ENCODE measurements at places on chromosomes 7 and 10.

DNA sequence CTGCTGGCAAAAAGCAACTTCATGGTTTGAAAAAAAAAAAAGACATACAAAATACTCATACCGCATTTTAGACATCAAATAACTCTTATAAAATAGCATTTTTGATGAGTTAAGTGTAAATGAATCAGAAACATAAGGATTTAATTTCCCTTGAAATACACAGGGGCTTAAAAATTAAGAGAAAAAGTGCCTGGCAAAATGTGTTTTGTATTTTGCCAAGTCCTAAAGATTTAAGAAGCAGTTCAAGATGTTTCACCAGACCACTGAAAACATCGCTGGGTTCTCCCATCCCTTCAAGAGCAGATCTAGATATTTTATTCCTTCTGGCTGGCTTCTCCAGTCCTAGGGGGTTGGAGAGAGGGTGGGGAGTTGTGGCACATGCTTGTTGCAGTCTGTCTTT lies 396.4 kb downstream of the INHBA start:
- DNase-seq = no peak

GRCh38 chr10:112261281-112261822 lies 21.8 kb upstream of the TECTB start:
- no peak for DNase-seq

- no peak for DNase-seq
Measured at GRCh38 chr7:110050785-110051184, 1040.1 kb upstream of the LRRN3 start.

- no peak for DNase-seq
Measured at GRCh38 chr7:128933180-128933891, 4.4 kb upstream of the IRF5 start.

DNA sequence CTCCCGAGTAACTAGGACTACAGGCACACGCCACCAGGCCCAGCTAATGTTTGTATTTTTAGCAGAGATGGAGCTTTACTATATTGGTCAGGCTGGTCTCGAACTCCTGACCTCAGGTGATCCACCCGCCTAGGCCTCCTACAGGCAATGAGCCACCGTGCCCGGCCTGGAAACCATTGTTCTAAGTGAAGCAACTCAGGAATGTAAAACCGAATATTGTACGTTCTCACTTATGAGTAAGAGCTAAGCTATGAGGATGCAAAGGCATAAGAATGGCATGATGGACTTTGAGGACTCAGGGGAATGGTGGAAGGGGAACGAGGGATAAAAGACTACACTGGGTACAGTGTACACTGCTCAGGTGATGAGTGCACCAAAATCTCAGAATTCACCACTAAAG lies 235.1 kb upstream of the AUTS2 start:
- no peak for DNase-seq

- DNase-seq = no peak
Measured at GRCh38 chr7:16023046-16023445, 336.6 kb upstream of the MEOX2 start.

GRCh38 chr7:66921918-66922486 lies 977 bp downstream of the TMEM248 start:
- no peak for DNase-seq

DNA sequence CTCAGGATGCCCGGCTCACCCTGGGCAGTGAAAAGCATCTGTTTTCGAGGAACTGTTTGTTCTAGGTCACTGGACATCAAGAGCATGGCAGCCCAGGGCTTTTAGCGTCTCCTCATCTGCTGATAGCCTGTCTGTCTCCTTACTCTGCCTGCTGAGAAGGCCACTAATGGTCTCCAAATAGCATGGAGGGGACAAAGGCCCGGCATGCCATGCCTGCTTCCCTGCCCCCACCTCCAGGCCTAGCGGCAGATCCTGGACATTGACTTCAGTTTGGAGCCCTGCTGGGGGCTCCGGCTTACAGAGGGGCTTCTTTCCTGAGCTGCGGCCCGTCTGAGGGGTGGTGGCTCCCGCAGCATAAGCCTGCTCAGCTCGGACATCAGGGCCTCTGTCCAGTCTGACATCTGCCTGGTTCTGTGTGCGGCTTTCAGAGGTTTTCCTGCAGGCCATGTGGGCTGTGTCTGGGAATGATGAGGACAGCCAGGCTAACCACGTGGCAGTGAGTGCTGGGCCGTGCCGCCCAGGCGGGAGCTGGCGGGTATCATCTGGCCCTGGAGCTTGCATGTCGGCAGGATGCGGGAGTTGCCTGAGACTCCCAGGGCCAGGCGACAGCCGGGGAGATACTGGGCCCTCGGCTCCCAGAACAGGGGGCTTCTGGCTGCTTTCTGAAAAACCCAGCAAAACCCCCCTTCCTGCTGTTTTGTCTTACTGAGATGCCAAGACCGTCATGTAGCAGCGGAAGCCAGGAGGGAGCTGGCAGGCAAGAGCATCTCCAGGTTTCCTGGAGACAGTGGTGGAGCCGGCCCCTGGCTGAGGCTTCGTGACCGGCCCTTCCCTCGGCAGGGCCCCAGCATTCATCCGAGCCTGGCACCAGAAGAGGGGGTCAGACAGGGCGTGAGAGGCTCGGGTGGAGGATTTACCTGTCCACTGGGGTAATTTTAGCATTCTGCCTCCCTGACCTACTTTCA lies 9.2 kb downstream of the PFKFB3 start:
- DNase-seq = no peak

- DNase-seq = no peak
Measured at GRCh38 chr10:114024876-114025610, 18.6 kb upstream of the ADRB1 start.

DNA sequence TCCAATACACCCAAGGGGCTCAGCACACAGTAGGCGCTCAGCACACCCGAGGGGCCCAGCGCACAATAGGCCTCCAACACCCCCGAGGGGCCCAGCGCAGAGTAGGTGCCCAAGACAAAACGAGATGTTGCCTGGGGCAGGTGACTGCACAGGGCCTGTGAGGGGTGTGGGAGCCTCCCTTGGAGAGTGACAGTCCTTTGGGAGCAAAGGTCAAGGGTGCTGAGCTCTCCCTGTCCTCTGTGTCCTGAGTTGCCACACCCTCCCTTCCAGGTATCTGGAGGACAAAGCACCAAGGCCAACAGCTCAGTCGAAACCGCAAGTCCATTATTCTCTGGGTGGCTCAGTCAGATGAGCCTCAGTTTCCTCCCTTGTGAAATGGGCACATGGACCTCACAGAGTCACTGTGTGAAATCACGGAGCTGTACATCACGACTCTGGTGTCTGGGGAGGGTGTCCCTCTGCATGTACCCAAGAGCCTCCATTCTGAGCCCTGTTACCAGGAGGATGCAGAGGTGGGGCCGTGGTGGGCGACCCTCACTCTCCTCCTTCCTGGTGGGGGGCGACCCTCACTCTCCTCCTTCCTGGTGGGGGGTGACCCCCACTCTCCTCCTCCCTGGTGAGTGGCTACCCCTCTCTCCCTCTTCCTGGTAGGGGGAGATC lies 81.3 kb downstream of the FOXL3 start:
- DNase-seq = peak; percentile 77

DNA sequence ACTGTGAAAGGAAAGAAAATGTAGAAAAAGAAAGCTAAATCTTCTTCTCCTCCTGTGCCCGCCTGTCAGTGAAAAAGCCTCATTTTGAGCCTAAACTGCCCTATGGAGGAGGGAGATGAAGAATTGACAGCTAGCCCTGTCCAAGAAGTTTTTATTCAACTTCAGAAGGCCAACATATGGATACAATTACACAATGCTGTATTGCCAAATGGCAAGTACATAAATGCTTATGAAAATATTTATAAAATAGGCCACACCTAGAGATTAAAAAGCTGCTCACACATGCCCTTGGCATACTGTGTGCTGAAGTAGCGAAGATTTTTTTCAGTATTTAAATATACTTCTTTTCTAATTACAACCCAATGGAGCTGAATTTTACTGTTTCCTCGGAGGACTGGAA lies 65.1 kb upstream of the NEBL start:
- no peak for DNase-seq

DNA sequence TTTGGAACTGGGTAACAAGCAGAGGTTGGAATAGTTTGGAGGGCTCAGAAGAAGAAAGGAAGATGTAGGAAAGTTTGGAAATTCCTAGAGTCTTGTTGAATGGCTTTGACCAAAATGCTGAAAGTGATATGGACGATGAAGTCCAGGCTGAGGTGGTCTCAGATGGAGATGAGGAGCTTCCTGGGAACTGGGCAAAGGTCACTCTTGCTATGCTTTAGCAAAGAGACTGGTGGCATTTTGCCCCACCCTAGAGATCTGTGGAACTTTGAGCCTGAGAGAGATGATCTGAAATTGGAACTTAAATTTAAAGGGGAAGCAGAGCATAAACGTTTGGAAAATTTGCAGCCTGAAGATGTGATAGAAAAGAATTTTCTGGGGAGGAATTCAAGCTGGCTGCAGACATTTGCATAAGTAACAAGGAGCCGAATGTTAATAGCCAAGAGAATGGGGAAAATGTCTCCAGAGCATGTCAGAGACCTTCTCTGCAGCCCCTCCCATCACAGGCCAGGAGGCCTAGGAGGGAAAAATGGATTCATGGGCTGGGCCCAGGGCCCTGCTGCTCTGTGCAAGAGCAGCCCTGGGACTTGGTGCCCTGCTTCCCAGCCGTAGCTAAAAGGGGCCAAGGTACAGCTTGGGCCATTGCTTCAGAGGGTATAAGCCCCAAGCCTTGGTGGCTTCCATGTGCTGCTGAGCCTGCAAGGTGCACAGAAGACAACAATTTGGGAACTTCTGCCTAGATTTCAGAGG lies 3.6 kb downstream of the PDSS1 start:
- DNase-seq = no peak

- no peak for DNase-seq
Measured at GRCh38 chr10:118840071-118840775, 85.5 kb upstream of the CACUL1 start.

DNA sequence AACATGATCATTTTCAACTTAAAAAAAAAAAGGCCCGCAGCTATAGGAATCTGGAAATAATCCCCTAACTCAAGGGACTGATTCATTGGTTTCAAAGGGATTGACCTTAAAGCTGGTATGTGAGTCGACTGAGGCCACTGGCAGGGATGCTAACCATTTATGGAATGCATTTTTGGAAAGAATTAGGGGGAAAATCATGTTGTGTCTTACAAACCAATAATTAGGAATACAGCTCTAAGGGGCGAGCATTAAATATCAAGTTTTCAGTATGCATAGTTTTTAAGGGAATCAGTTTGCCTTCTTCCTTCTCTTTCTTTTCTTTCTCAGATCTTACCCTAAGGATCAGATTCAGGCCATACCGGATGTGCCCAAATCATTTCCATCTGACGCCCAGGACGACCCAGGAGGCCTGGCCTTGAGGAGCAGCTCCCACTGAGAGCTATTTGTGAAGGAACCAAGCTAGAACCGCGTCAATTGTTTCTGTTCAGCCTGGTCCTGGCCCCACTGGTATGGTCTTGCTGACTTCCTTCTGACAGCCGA lies 48.7 kb downstream of the BPGM start:
- no peak for DNase-seq

GRCh38 chr7:115015619-115016018 lies 93.7 kb downstream of the MDFIC start:
- DNase-seq = peak; percentile 18

- DNase-seq = no peak
Measured at GRCh38 chr7:79652619-79653018, 199.2 kb upstream of the MAGI2 start.

DNA sequence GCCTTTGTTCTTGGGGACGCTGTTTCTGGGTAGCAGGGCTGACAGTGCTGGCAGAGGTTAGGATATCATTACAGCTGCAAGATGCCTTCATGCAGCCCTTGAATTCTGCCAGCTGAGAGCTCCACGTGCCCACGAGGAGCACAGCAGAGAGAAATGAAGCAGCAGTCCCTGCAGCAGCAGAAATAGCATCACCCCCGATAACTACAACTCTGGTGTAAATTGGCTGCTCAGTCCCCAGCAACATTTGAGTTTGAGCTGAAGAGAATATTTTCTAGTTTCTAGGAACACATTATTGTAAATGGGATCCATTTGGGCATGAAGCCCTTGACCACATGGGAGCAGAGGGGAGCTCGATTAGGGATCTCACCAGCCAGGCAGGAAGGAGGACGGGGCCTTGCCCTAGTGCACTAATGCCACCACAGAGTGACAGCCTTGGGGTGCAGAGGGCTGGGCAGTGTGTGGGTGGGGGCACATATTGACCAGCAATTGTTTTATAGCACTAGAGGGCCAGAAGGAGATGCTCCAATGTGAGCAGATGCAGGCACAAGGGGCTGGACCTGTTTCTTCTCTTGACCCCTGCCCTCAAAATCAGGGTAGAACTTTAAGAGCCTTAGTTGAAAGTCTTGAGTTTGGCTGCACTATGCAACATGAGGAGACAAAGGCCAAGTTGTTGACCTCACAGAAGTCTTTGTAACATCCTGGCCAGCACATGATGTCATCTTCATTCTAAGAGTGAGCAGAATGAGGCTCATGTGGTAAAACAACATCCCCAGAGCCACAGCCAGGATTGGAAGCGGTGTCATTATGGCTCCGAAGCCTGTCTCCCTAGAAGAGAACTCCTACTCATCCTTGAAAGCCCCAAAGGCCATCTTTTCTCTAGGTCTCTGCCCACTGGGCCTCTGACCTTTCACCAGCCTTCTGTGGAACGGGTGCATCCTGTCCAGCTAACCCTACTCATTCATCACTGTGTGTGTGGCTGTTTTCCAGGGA lies 52.6 kb downstream of the ADCY1 start:
- DNase-seq = no peak

DNA sequence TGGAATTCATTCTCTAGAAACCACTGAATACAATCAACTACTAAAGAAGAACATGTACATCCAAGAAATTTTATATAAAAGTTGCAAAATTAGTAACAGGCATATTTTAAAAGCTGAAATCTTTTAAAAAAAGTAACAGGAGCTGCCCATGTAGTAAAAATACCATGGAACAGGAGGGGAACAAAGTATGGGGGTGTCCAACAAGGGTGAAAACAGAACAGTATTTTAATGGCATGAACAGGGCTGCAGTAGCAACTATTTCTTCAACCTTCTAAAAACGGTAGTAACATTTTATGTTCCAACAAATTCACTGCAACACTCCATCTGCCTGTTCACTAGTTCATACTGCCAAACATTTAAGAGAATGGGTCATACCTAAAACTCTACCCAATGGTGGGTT lies 77.0 kb downstream of the ABLIM1 start:
- no peak for DNase-seq

DNA sequence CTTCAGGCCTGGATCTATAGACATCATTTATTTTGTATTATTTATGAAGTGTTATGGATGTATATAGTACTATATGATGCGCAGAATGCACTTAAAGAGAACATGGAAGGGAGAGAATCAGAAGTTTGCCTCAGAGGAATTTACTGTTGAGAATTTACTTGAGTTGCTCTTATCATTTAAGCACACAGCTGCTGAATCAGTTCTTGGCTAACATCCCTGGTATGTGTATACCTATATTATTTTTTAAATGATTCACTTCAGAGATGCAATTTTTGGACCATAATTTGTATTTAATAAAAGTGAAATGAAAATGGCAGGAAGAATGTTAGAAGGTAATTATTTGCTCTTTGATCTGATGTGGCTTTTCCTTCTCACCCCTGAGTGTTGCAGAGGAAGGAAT lies 191.6 kb downstream of the BICC1 start:
- DNase-seq = no peak

DNA sequence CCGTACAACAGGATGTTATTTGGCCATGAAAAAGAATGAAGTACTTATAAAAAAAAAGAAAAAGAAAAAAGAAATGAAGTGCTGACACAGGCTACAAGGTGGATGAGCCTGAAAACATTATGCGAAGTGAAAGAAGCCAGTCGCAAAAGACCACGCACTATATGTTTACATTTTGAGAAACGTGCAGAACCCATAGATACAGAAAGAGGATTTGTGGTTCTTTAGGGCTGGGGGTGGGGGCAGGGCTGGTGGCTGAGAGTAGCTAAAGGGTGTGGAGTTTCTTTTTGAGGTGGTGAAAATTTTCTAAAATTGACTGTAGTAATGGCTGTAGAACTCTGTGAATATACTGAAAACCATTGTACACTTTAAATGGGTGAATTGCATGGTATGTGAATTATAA lies 86.0 kb upstream of the FAM20C start:
- no peak for DNase-seq
